ENCODE measurements at places on chromosomes 3 and 15.
A peak's percentile ranks its signal among the peaks of the same experiment; 100 is the strongest.

DNA sequence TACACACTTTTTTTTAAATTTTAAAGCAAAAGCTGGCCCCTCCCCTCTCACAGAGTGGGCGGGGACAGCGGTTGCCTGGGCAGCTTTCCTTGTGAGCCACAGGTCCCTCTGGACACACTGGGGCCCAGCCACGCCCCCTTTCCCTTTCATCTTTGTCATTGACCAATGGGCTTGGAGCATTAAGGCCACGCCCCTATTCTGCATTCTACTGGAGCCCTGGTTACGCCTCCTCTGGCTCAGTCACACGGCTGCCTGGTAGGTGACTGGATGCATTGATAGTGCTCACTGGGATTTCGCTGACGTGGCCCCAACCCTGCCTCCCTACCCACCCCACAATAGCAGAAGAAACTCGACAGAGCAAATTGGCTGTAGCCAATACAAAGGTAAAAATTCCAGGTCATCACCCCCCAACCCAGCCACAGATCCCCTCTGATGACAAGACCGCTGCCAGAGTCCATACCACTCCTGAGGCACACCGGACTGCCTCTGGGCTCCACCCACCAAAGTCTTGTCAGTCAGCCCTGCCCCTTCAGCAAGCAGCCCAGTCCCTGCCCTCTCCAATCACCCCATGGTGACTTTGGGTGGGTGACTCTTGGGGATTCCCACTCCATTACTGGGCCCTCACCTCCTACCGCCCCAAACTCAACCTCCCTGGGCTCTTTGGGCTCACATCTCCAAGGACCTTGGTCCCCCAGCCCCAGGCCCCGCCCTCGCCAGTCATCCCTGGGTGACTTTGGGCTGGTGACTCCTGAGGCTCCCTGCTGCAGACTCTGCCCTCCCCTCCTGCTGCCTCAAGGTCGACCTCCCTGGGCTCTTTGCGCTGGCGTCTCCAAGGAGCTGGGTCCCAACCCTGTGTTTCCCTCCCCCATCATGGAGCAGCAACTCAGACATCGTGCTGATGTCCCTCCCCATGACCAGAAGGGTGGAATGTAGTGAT lies 112.2 kb upstream of the FAN1 start:
- no peak for DNase-seq

DNA sequence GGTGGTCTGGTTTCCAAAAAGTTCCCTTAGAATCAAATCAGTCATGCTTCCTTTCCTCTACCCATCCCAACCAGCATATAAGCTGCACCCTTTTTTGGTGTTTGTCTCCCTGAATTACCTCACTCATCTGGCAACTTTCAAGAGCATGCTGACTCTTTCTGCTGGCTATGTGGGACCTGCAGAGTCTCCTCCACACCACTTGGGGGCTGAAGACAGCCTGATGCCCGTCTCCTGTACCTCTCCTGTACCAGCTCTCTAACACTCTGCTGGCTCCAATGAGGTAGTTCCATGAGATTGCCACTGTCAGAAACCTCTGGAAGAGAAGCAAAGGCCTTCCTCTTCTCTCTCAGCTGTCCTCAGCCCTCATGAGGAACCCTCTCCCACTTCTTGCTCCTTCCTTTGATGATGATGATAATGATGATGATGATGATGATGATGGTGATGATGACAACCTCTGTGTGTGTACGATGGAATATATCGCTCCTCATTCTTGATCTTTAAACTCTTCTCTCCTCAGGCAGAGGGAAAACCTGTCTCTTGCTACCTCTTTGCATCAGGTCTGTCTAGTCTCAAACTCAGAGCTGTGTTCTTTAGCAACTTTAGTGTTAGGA lies 257.5 kb downstream of the ZNF621 start:
- DNase-seq = no peak

- DNase-seq = peak; percentile 71
Measured at GRCh38 chr3:181253796-181254195, 264.3 kb upstream of the DNAJC19 start.

DNA sequence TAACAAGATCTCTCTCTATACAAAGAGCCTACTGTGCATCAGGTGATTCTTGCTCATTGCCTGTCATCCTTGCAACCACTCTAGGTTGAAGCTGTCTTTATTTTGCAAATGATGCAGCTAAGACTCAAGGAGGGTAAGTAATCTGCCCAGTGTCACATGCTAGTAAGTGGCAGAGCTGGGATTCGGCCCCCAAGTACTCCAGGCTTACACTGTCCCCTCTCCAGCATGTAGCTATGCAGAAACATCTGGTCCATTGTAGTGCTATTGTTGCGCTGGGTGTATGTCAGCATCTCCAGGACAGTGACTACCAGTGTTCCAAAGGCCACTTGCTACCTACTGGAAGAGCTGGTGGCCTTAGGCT lies 248.9 kb downstream of the SLCO3A1 start:
- DNase-seq = no peak

- DNase-seq = no peak
Measured at GRCh38 chr3:114758831-114759699, 388.0 kb downstream of the ZBTB20 start.

DNA sequence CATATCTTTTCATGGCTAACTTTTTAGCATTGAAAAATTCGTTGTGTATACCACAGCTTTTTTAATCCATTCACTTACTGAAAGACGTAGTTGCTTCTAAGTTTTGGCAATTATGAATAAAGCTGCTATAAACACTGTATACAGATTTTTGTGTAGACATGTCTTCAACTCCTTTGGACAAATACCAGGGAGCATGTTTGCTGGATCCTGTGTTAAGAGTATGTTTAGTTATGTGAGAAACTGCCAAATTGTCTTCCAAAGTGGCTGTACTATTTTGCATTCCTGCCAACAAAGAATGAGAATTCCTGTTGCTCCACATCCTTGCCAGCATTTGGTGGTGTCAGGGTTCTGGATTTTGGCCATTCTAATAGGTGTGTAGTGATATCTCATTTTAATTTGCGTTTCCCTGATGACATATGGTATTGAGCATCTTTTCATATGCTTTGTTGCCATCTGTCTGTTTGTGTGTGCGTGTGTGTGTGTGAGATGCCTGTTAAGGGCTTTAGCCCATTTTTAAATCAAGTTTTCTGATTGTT lies 87.5 kb downstream of the TNFAIP8L3 start:
- no peak for DNase-seq

DNA sequence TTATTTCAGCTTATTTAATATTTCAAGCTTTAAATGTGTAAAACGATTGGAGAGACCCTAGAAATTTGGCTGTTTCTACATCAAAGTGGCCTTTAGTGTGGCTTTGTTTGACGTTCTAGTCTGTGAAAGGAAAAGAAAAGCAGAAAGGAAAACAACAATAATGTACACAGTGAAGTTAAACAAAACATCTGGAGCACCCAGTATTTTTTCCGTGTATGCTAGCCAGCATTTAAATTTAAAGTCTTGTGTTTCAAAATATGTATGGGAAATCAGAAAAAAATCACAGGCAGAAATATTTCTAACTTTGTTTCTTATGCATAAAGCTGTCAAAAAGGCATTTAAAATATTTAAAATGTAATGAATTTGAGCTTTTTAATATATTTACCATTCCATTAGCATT lies 218.1 kb downstream of the NAALADL2 start:
- no peak for DNase-seq

GRCh38 chr15:68733666-68734065 lies 87.0 kb downstream of the ANP32A start:
- no peak for DNase-seq

GRCh38 chr15:41024131-41024530 lies 70.9 kb downstream of the CHAC1 start:
- DNase-seq = no peak

DNA sequence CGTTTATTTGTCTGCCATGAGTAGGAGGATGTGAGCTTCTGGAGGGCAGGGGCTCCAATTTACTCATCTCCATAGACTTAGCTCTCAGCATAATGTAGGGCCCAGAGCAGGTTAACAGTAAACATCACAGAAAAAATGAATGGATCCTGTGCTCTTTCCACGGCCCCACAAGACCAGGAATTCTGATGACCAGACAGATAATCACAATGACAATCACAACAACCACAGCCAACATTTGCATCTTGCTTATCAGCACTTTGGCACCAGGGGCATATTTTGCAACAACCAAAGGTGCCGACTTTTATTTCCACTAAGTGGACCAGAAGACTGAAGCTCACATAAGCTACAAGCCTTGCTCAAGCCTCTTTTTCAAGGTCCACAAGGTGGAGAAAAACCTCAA lies 68.9 kb upstream of the ANKRD34C start:
- no peak for DNase-seq

GRCh38 chr15:31325595-31326155 lies 960 bp upstream of the KLF13 start:
- DNase-seq = no peak

DNA sequence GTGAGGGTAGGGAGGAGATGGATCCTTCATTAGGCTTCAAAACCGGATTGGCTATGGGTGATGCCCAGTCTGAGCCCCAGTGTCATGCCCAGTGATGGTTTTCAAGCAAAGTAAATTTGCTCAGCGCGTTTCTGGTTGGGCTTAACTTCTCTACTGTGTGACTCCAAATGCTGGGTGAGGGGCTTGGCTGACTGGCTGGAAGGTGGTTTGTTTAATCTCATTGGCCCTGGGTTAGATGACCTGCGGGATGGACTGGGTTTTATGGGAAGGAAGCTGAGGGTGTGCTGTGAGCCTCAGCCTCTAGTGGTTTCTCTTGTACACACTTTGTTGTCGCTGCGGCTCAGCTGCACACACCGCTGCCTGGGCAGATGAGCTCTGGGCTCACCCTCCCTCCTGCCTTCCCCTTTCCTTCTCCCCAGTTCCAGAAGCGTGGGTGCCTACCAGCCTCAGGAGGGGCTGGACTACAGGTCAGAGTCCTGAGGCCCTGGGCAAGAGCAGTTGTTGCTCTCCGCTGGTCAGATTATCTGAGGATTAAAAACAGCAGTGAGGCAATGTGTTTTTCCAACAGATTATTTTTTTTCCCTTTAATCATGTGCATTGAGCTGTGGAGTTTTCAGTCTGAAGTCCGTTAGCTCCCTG lies 18.6 kb downstream of the PDIA5 start:
- no peak for DNase-seq

GRCh38 chr15:87224404-87224803 lies 1032.1 kb downstream of the NTRK3 start:
- no peak for DNase-seq

DNA sequence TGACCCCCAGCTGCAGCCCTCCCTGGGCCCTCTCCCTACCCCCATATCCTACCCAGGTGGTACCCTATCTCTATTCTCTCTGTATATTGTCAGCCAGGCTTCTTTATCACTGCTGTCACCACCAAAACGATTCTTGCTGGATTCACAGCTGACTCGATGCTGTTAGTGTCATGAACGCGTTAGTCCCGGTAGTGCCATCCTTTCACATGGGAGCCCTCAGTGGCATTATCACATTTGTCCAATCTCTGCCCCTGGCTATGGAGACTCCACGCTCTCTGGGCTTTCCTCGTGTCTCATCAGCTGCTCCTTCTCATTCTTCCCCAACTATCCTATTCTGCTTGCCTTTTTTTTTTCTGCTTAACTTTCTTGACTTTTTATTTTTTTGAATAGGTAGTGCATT lies 7.0 kb downstream of the SCAMP5 start:
- no peak for DNase-seq

- no peak for DNase-seq
Measured at GRCh38 chr3:45199837-45200648, 26.0 kb downstream of the TMEM158 start.

- DNase-seq = no peak
Measured at GRCh38 chr15:48596841-48597240, 48.7 kb downstream of the FBN1 start.

DNA sequence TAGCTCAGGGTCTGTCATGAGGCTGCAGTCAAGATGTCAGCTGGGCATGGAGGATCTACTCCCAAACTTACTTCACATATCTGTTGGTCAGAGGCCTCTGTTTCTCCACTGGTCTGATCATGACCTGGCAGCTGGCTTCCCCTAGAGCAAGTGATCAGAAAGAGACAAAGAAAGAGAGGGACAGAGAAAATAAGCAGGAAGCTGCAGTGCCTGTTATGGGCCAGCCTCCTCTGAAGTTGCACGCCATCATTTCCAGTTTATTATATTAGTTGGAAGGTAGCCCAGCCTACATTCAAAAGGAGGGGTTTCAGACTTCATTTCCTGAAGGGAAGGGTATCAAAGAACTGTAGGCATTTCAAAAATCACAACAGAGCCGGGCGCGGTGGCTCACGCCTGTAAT lies 5.0 kb upstream of the RPP25 start:
- no peak for DNase-seq

DNA sequence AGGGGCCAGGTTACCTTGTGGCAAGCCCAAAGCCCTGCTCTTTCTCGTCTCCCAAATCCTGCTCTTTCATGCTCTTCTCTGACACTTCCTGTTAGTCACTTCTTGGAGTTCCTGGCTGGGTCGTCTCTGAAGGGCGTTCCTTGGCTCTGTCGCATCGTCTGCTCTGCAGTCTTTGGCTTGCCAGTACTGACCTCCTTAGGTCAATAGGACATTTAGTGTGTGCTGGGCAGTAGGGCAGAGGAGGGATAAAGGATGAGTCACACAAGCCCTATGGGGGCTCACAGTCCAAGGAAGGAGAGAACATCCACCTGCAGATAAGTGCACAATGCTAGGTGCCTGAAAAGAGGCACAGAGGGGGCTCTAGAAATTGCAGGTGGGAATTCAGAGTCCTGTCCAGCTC lies 87.5 kb downstream of the FAM43A start:
- DNase-seq = no peak

DNA sequence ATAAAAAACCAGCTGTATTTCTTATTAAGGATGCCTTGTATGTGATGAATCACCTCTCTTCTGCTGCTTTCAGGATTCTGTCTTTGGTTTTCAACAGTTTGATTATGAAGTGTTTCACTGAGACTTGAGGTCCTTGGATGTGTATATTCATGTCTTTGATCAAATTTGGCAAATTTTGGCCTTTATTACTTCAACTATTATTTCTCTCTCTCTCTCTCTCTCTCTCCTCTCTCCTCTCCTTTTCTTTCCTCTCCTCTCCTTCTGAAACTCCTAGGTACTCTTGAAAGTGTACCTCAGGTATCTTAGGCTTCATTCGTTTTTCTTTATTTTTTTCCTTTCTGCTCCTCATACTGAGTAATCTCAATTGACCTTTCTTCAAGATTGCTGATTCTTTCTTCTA lies 43.3 kb downstream of the LSM3 start:
- DNase-seq = no peak

- no peak for DNase-seq
Measured at GRCh38 chr3:183178833-183179549, 16.5 kb upstream of the LAMP3 start.

GRCh38 chr3:87501076-87501475 lies 224.7 kb upstream of the POU1F1 start:
- DNase-seq = no peak

DNA sequence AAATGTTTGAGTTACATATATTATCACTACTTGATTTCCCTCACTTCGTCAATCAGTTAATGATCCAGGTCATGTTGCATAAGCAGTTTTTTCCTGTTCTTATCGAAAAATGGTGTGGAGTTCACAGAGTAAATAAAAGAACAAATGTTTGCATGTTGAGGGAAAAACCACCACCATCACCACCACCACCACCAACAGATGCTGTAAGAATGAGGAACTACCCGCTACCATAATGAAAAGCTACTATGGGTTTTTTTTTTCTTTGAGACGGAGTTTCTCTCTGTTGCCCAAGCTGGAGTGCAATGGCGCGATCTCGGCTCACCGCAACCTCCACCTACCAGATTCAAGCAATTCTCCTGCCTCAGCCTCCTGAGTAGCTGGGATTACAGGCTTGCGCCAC lies 27.6 kb downstream of the RUBCN start:
- no peak for DNase-seq

- no peak for DNase-seq
Measured at GRCh38 chr3:140585828-140586227, 92.0 kb upstream of the TRIM42 start.

GRCh38 chr3:83662381-83662960 lies 1296.3 kb upstream of the CADM2 start:
- no peak for DNase-seq

- no peak for DNase-seq
Measured at GRCh38 chr3:135239615-135239884, 444.5 kb downstream of the EPHB1 start.

Measured in NCI-H1417 (cell line).